Activated naive CD4-positive, alpha-beta T cell treated with anti-CD3 and anti-CD28 coated beads, Interleukin-2, amount 50 U/mL, for 16 hours (primary cell): ENCODE measurements at places on chromosomes 4 and X.

DNA sequence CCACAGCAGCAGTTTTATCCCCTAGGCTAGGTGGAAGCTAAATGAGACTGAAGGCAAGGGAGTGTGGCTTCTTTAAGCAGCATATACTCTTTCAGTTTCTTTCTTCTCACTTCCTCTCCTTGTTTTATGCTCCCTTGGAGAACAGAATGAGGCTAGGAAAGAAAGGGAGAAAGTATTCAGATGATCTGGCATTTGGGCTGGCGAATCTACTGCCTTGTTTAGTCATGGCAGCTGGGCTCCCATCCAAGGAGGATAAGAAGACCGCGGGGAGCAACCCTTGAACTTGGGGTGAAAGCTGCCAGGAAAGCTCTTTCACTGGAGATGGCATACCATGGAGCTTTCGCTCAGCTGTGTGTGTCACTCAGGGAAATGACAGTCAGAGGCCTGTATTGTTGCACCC, 72.1 kb downstream of the ARHGEF38 start:
- no peak for DNase-seq

DNA sequence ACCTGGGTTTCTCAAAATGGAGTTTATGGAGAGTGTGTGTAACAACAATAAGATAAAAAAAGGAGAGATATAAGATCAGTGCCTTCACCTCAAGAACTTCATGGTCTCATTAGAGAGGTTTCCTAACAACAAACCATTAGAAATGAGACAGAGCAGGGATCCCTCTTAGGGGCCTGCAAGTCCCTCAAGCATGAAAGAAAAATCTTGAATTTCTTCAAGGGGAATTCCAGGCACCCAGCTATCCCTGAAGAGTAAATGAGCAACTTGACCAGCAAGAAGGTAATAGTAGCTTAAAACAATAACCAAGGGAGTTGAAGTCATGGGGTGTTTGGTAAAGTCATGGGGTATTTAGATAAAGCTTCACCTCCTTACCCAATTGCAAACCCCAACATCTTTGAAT, 49.7 kb upstream of the TLR3 start:
- no peak for DNase-seq

DNA sequence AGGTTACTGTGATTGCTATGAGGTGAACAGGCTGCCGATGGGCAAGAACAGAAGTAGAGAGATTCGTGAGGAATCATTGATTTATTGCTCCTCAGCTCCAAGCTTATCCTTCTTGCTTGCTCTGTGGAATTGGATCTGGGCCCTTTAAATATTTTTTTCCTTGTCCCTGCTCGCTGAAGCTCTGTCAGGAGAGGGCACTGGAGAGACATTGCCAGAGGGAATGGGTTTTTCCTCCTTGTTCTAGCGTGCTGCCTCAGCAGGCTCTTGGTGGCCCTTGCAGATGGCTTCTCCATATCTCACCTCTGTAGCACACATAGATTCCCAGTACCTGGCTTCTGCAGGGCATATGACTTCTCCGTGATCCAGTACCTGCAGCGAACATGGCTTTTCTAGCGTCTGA, 67.4 kb downstream of the CNGA2 start:
- DNase-seq, result no peak

DNA sequence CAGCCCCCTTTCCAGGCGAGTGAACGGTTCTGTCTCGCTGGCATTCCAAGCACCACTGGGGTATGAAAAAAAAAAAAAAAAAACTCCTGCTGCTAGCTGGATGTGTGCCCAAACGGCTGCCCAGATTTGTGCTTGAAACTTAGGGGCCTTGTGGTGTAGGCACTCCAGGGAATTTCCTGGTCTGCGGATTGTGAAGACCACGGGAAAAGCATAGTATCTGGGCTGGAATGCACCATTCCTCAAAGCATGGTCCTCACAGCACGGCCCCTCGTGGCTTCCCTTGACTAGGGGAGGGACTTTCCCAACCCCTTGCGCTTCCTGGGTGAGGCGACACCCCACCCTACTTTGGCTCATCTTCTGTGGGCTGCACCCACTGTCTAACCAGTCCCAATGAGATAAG, 516.8 kb upstream of the FAM241A start:
- DNase-seq, result no peak

- no peak for DNase-seq
Measured at GRCh38 chrX:21691512-21692018, 33.4 kb upstream of the KLHL34 start.
